ENCODE measurements at places on chromosomes 2 and 18. TPM values are rescaled to one million over a fixed set of nuclear protein-coding genes. Genes with fewer than 3 reads are reported as not detected.

The NETO1 gene
- 0.53 TPM for total RNA-seq

The SLC8A1 gene
- total RNA-seq, result 14.8 TPM

The FOXI3 gene
- total RNA-seq, result not detected

The FAM228A gene
- 0.26 TPM for total RNA-seq

The MOGAT1 gene
- total RNA-seq, result not detected

The KCNJ3 gene
- total RNA-seq, result 0.42 TPM

The FBXO15 gene
- not detected for total RNA-seq

The ALS2 gene
- 26.4 TPM for total RNA-seq

The UGT1A5 gene
- 1.7 TPM for total RNA-seq

The CBLN2 gene
- not detected for total RNA-seq

The PXDN gene
- 7.8 TPM for total RNA-seq

The LYPD6B gene
- total RNA-seq, result 74.5 TPM

DNA sequence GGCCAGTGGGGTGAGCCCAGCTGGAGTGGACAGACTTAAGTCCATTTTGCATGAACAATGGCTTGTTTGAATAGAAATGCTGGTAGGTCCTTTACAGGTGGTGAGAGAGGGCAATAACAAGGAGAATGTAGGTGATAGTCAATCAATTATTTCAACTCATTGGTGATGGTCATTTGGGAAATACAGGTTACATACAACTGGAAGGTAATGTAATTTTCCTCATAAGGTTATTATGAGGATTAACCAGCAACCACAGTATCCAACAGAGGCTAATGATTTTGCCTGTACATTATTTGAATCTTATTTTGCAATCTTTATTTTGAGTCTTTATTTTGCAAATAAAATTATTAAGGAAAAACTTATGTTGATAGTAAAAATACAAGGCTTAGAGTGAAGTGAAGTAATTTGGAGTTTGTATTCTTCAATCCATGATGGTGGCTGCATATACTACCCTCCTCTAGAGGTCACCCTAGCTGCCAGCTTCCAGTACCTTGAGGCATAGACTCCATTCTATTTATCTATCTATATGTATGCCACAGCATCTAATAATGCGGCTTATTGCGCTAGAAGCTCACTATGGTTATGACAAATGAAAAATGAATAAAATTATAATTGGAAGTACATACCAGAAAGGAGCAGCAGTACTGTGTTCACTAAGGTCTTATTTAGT, 20.5 kb upstream of the HNMT start:
- DNase-seq, result no peak

DNA sequence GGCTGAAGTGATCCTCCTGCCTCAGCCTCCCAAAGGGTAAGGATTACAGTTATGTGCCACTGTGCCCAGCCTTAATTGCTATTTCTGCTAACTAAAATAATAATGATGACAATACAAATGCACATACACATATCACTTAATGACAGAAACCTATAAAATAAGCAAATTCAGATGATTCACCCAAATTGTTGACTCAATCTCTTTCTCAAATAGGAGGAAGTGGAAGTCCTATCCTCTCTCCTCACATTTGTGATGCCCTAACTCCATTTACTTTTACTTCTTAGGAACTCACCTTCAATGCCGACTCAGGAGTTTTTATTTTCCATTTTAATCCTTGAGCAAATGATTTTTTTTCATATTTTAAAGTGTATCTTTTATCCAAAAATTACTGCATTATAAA, 24.5 kb upstream of the RAPH1 start:
- no peak for DNase-seq

DNA sequence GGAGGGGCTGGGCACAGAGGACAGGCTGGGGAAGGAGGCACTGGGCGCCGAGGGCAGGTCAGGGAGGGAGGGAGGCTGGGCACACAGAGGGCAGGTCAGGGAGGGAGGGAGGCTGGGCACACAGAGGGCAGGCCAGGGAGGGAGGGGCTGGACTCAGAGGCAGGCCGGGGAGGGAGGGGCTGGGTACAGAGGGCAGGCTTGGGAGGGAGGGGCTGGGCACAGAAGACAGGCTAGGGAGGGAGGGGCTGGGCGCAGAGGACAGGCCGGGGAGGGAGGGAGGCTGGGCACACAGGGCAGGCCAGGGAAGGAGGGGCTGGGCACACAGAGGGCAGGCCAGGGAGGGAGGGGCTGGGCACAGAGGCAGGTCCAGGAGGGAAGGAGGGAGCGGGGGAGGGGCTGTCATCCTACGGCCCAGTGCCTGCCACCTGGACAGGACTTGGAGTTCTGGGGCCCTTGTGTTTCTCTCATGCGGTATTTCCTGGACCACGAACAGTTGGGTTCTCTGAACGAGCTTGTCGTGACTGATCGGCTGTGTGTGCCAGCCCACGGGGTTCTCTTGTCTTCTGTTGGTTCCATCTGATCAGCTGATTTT, 46.7 kb upstream of the KCNG2 start:
- no peak for DNase-seq

- DNase-seq, result no peak
Measured at GRCh38 chr2:174713686-174714085, 50.6 kb downstream of the CHRNA1 start.

DNA sequence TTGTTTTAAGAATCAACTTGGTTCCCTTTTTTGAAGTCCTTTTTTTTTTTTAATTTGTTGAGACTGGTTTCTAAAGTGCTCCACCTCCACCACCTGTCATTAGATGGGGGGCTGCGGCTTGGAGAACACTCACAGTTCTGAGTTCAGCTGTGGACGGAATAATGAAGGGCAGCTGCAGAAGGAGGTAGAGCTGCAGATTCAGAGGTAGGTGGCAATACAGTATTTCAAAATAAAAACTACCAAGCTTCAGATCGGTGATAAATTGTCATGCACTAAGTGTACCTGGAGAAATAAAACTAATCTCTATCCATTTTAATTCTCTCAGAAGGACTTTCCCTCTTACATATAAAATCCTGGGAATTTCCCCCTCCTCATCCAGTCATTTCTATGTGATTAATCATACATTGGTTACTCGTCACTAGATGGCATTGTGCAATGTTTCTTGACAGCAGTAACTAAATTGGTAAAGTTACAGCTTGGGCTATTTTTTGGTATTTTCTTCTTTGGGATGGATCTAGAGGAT, 81.1 kb upstream of the SLC39A10 start:
- no peak for DNase-seq

DNA sequence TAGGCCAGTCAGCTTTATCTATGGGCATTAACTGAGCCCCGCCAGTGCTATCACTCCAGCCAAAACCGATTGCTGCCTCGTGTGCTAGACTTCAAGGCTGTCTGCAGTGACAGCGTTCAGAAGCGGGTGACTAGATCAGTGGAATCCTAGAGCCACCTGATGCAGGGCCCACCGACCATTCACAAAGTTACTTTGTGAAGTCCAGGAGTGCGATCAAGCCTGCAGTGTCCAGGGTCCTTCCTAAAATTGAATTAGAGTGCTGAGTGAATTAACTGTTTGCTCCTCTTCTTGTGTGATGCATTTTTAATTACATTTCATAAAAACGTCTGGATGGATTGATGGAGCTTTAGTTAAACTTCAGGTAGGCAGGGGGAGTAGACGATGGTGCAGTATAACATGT, 13.9 kb downstream of the PCARE start:
- DNase-seq, result no peak

- DNase-seq, result peak; percentile 5
Measured at GRCh38 chr2:241260911-241261310, 54.6 kb downstream of the HDLBP start.

GRCh38 chr2:196742685-196743084, 56.8 kb downstream of the GTF3C3 start:
- DNase-seq, result no peak

DNA sequence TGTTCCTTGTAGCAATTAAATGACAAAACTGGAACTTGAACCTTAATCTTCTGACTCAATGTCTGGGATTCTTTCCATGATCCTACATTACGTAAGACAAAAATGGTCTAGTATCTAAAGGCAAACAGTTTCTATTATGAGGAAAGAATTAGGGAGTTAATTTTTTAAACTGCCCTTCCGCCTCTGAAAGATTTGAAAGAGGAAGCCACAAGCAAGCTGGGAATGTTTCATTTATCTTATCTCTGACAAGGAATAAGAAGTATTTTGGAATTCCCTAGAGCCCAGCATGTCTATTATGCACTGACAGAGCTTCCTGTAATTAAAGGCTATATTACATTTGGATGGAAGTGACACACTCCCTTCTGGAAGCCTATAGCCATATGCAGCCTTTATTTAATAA, 558.8 kb upstream of the CDH2 start:
- no peak for DNase-seq

DNA sequence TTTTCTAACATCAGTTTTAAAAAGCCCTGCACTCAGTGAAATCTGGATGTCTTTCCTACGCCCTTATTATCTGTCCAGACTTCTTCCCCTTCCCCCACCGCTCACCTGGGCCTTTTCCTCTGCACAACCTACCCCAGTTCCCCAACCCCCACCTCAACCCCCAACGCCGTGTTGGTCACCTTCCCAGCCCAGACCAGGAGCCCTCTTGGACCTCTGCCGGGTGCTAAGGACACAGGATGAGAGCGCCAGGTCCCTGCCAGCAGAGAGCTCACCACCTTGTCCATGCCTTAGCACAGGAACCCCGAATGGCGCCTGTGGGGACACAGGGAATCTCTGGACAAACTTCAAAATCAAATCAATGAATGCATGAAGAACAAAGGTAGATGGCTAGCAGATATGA, 966 bp upstream of the RBM43 start:
- DNase-seq, result no peak

- no peak for DNase-seq
Measured at GRCh38 chr18:500632-501405, at the start of gene COLEC12. Gene COLEC12, minus strand, starts transcription at chr18:500701. Its CDS starts 187 bp downstream, at chr18:500514.

GRCh38 chr2:209460151-209460761, 36.4 kb downstream of the MAP2 start:
- DNase-seq, result no peak

DNA sequence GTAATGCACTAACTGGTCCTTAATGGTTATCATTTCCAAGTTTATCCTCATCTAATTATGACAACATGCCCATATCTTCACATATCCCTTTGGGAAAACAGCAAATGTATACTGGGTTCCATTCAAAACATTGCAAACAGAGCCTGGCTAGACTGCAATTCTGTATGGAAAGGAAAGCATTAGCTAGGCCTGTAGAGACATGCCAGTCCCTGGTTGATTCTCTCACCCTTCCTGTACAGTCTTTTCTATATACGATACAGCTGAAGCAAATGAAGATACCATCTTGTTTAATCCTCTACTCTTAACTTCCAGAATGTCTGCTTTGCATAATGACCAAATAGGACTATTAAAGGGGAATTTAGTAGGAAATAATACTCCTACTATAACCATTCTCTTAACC, 294.4 kb upstream of the MC4R start:
- DNase-seq, result no peak

DNA sequence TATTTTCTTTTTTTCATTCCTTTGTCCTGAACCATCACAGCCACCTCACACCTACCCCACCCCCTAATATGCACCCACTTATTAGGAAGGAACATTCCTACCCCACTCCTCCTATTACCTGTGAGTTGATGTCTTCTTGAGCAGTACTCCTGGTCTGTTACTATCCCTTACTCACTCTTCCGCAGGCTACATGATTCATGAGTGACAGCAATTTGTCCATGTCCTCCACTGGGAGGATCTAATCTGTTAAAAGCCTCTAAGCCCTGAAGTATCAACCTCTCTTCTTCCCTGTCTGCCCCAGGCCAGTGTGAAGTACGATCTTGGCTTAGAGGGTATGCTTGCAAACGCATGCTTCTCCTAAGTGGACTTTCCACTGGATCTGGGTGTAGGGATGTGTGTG, 75.6 kb upstream of the RFX8 start:
- no peak for DNase-seq

- no peak for DNase-seq
Measured at GRCh38 chr2:20349513-20349921, 1.1 kb downstream of the PUM2 start.

- DNase-seq, result no peak
Measured at GRCh38 chr2:43484323-43484930, 111.4 kb downstream of the THADA start.

- DNase-seq, result no peak
Measured at GRCh38 chr2:205800224-205800623, 117.9 kb downstream of the NRP2 start.

- DNase-seq, result no peak
Measured at GRCh38 chr2:221999717-222000116, 299.1 kb downstream of the PAX3 start.

DNA sequence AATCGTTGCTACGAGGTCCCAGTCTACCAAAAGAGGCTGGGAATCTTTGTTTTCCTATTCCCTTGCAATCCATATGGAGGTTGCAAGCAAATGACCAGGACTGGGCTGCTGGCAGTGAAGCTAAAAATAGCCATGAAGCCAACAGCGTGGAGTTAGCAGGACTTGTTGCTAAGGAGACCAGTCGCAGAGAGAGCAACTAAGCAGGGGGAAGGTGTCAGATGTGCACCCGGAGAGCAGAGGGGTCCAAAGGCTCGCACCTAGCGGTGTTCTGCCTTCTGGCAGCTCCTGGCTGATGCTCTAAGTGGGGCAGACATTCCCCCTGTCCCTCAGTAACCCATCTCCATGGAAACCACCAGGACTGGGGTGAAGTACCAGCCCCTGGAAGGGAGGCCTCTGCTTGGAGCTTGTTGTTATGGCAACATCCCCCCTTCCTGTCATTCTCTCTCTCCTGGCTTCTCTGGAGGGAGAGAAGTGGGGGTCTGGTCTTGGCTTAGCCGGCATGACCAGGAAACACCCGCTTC, 84.6 kb downstream of the DNMT3A start:
- DNase-seq, result no peak

- DNase-seq, result no peak
Measured at GRCh38 chr2:38523728-38524437, 78.8 kb downstream of the HNRNPLL start.

DNA sequence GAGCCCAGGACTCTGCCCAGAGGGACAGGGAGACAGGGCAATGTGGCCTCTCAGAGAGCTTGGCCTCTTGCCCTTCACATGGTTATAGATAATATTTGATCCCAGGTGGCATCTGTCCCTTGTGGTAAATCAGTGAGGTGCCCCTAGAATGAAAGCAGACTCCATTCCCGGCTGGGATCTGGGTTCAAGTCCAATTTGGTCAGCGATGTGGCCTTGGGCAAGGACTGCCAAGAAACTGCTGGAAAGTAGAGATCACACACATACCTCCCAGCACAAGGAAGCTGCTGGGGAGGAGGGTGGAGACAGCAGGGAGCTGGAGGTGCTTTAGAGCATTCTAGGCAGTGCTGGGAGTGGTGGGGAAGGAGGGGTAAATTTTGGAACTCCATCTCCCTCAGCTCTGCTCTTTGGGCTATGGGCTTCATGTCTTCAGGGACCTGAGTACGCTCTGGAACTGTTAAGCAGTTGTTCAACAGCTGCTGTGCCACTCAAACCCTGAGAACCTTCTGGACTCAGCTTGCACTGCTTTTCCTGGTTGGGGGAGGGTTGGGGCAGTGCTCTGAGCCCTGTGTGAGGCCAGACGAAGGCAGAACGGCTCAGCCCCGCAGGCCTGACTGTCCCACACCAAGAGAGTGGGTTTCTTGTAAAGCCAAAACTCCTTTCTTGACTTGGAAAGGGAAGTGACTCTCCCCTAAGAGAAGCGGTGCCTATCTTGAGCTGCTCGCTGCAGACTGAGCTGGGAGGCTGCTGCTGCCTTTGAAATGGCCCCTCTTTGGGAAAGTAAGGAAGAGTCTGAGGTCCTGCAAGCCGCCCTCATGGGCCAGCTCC, 23.0 kb downstream of the INPP5D start:
- no peak for DNase-seq
